Femur (tissue), 1 donor: ENCODE measurements at places on chromosomes 2 and 18.

DNA sequence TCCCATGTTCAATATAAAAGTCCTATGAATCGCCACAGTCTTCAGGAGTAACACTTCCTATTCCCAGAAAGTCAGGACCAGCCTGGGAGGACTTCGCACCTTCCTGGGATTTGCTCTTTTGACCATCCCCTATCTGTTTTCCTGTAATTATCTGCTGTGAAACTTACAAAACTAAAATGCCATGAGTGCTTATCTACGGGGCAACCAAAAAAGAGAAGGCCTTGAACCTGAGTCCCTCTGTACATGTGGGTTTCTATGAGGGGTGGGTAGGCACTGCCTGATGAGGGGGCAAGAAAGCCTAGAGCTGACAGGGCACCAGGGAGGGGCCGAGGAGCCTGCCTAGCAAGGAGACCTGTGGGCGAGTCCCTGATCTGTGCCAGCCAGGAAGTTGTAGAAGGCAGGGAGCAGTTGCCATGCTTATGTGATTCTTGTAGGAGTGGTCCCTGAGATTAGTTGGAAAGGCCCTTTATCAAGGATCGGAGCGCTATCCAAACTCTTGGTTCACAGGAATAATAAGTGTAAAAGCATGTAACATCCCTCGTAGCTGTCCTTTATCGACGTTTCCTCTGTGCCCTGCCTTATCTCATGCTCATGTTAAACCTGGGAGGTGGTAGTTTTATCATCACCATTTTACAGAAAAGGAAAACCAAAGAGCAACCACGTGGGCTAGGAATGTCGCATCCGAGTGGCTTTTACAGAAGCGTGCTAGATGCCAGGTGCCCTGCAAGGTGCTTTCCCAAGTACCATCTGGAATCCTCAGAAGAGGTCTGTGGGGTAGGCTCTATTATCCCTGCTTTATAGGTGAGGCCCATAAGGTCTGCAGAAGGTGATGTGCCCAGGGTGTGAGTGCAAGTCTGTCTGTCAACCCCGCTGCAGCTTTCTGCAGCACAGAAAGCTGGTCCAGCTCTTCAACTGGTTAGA, 111.8 kb downstream of the B3GNT2 start:
- DNase-seq, result no peak

DNA sequence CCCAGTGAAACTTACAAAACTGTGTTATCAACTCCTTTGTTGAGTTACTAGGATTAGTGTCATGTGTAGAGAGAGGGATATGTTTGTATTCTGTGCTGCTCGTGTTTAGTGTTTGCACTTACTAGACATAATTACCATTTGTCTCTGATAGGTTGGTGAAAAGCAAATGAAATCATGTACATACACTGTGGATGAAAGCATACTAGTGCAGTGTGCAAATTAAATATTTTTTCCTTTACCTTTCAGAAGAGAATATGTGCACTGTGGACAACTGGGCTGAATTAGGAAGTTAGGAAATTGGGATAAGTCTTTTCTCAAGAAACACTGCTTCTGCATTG, 1.2 kb downstream of the KIAA1328 start:
- DNase-seq, result no peak

DNA sequence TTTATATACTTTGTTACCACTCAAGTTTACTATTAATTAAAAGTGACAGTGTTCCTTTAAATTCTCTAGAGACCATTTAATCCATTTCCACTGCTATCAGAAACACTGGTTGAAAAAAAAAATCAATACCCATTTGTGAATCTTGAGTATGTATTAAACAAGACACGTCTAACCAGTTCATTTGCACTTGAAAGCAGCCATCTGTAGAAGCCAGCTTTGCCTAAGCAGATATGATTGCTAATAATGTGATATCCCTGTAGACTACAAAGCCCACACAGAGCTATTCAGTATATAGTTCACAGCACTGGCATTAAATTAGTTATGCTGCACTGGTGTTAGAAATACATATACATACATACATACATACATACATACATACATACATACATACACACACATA, 111.8 kb upstream of the SP3 start:
- DNase-seq, result no peak

GRCh38 chr2:218406949-218407618, 7.4 kb downstream of the CTDSP1 start:
- peak; percentile 80 for DNase-seq

- no peak for DNase-seq
Measured at GRCh38 chr18:32763293-32763692, 9.5 kb downstream of the KLHL14 start.

DNA sequence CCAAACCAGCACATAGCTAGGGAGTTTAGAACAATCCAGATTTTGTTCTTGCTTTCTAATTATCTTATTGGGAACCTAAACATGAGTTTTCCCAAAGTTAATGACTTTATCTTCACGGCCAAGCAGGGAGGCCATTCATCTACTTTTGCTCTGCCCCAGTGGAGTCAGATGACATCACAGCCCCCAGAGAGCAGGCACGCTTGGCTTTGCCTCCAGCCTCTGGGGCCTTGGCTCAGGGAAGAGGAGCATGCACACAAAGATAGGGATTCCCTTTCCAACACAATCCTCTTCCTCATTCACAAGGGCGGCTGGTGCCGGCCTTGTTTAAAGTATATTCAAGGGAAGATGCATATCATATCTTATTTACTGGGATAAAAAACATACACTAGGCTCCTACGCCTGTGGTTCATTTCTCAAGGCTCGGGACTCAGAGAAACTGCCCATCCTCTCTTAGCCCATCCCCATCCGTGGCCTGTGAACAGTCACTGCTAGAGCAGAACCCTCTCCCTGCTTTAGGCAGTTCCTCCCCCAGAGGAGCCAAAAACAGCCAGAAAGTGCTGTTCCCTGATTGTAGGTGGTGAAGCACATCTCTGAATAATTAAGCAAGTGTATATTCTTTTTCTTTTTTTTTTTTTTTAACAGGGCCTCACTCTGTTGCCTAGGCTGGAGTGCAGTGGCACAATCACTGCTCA, 21.2 kb downstream of the TGFA start:
- DNase-seq, result no peak

- DNase-seq, result no peak
Measured at GRCh38 chr18:59220164-59220783, 316 bp downstream of the GRP start.
